Activated T-helper 1 cell treated with anti-CD3 and anti-CD28 coated beads, Interleukin-12 subunit alpha, Interleukin-12 subunit beta, Interleukin-2, Interleukin-4 antibody, amounts not matched to agents 30 ng/mL and 10 ng/mL and 1 ng/mL, durations not matched to agents 14 hours and 24 hours and 36 hours (primary cell): ENCODE measurements at places on chromosomes 2 and 18. TPM values are rescaled to one million over a fixed set of nuclear protein-coding genes. Genes with fewer than 3 reads are reported as not detected.

CAPN13 gene
- not detected in 2 replicates for total RNA-seq

GRCh38 chr2:20994130-20994529, 49.7 kb downstream of the APOB start:
- no peak overlapping the region for H3K4me3 ChIP-seq
- no peak for DNase-seq
- H3K36me3 ChIP-seq = no peaks in the 10 kb centered on the region
- H3K4me1 ChIP-seq = no peaks in the 10 kb centered on the region
- H3K27ac ChIP-seq = no peak overlapping the region
- peaks cover 5% of the 10 kb centered on the region for H3K27me3 ChIP-seq

- H3K36me3 ChIP-seq = peaks cover 2% of the 10 kb centered on the region
- H3K4me3 ChIP-seq = no peak overlapping the region
- no peak for DNase-seq
These were observed 123.5 kb downstream of the TANC1 start for GRCh38 chr2:159091976-159092375.

CCDC74B gene
- total RNA-seq = 0.52 and 1.8 TPM in 2 replicates

CRYGC gene
- total RNA-seq = not detected in 2 replicates

SH3BP4 gene
- total RNA-seq = 0.05 and 0.26 TPM in 2 replicates

GRCh38 chr2:66429693-66430504, 5.0 kb upstream of the MEIS1 start:
- no peak for DNase-seq
- peaks cover 75% of the 10 kb centered on the region for H3K27me3 ChIP-seq
- no peak overlapping the region for H3K27ac ChIP-seq
- H3K4me1 ChIP-seq = peaks cover 13% of the 10 kb centered on the region

- H3K27ac ChIP-seq = no peak overlapping the region
- H3K4me1 ChIP-seq = no peaks in the 10 kb centered on the region
- H3K4me3 ChIP-seq = no peak overlapping the region
- H3K36me3 ChIP-seq = no peaks in the 10 kb centered on the region
- peaks cover 6% of the 10 kb centered on the region for H3K27me3 ChIP-seq
These were observed 159.8 kb downstream of the UXS1 start for GRCh38 chr2:106034325-106034724.

GRCh38 chr2:30763151-30763660, 44.0 kb downstream of the CAPN13 start:
- H3K27ac ChIP-seq = no peak overlapping the region
- no peak for DNase-seq
- H3K27me3 ChIP-seq = no peaks in the 10 kb centered on the region
- H3K4me1 ChIP-seq = no peaks in the 10 kb centered on the region

- peaks cover 61% of the 10 kb centered on the region for H3K27me3 ChIP-seq
- no peak overlapping the region for H3K27ac ChIP-seq
- H3K4me3 ChIP-seq = no peak overlapping the region
- no peaks in the 10 kb centered on the region for H3K36me3 ChIP-seq
- DNase-seq = no peak
These were observed 2.6 kb downstream of the DPYSL5 start for GRCh38 chr2:26850505-26850904.

CNRIP1 gene
- not detected in 2 replicates for total RNA-seq

DNA sequence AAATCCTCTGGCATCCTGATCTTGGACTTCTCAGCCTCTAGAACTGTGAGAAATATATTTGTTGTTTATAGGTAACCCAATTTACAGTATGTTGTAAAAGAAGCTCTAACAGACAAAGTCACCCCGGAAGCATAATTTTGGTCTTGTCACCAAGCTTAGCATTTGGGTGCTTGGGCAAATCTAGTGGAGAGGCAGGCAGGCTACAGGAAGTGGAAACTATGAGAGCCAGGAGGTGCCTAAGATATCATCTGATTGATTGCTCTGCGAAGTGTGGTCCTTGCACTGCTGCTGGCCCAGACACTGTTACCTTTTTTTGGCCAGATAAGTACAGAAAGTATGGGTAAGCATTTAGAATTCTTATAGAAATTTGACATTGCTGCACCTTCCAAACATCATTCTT, 102.9 kb downstream of the CDC42EP3 start:
- H3K36me3 ChIP-seq = no peaks in the 10 kb centered on the region
- peaks cover 9% of the 10 kb centered on the region for H3K27me3 ChIP-seq
- H3K4me3 ChIP-seq = peak overlapping the region; percentile 3
- H3K27ac ChIP-seq = peak overlapping the region; percentile 3

- H3K36me3 ChIP-seq = no peaks in the 10 kb centered on the region
- H3K4me3 ChIP-seq = no peak overlapping the region
- H3K27ac ChIP-seq = no peak overlapping the region
- peaks cover 29% of the 10 kb centered on the region for H3K27me3 ChIP-seq
- H3K4me1 ChIP-seq = no peaks in the 10 kb centered on the region
These were observed 159.9 kb upstream of the SESTD1 start for GRCh38 chr2:179424571-179424970.

GRCh38 chr2:66439812-66440542, 5.1 kb downstream of the MEIS1 start:
- no peak for DNase-seq
- H3K4me3 ChIP-seq = no peak overlapping the region
- H3K36me3 ChIP-seq = peaks cover 1% of the 10 kb centered on the region
- peaks cover 10% of the 10 kb centered on the region for H3K4me1 ChIP-seq
- H3K27ac ChIP-seq = no peak overlapping the region
- peaks cover 79% of the 10 kb centered on the region for H3K27me3 ChIP-seq
